ENCODE measurements at places on chromosomes 5 and 9. TPM values are rescaled to one million over a fixed set of nuclear protein-coding genes. Genes with fewer than 3 reads are reported as not detected.

Gene TMED7
- polyA plus RNA-seq: 58.9 TPM

Gene C9orf57
- polyA plus RNA-seq: not detected

Gene WDR36
- 15.1 TPM for polyA plus RNA-seq

Gene CNTNAP3B
- 5.6 TPM for polyA plus RNA-seq

Gene HTR4
- polyA plus RNA-seq: not detected

Gene PCDHAC1
- polyA plus RNA-seq: 0.04 TPM
